ENCODE measurements at places on chromosomes 6 and 20.

DNA sequence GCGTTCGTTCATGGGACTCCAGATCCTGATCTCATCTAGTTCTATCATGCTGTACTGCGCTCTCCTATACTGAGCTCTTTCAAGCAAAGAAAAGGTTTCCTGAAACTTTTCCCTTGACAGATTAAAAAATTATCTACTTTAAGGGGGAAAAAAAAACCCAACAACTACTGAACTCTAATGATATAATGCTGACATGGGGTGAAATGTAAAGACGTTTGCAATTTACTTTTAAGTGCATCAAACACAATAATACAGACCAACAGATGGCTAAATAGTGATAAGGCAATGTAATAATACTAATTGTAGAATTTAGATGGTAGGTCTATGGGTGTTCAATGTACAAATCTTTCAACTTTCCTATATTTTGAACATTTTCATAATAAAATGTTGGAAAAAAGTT is 16.4 kb downstream of the TOMM34 start:
- DNase-seq: no peak

DNA sequence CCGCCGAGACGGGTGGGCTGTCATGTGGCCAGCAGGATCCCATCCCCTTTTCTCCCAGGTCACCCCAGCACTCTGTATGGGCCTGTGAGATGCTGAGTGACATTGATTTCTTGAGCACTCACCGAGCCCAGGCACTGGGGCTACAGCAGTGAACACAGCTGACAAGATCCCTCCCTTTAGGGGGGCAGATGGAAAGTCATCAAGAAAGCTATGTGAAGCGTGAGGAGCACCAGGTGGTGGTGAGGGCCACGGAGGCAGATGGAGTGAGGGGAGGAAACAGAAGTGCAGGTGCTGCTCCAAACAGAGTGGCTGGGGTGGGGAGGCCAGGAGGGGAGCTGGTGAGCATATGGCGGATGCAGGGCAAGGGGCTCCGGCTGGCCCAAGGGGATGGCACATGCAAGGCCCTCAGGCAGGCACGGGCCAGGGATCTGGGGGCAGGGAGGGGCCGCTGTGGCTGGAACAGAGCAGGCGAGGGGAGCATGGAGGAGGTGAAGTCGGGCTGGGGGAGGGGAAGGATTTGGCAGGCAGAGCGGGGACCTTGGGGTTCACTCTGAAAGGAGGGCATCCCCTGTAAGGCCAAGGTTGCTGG is 184.0 kb downstream of the BMP7 start:
- no peak for DNase-seq

DNA sequence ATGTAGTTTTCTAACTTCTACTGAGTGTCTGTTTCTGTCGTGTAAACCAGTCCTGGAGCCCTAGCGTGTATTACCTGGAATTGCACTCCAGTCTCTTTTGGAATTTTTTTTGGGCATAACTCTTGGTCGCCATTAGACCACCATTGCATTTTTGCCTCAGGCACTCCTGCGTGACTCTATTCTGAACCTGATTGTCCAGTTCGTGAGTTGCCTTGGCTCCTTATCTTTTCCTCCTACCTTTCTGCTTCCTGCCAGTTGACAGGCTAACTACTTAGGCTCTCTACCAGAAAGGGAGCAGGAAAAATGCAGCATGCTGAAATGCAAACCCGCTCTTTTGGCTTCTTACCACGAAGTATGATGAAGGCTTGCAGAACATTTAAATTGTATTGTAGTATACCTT is 490.9 kb upstream of the SOX4 start:
- no peak for DNase-seq

DNA sequence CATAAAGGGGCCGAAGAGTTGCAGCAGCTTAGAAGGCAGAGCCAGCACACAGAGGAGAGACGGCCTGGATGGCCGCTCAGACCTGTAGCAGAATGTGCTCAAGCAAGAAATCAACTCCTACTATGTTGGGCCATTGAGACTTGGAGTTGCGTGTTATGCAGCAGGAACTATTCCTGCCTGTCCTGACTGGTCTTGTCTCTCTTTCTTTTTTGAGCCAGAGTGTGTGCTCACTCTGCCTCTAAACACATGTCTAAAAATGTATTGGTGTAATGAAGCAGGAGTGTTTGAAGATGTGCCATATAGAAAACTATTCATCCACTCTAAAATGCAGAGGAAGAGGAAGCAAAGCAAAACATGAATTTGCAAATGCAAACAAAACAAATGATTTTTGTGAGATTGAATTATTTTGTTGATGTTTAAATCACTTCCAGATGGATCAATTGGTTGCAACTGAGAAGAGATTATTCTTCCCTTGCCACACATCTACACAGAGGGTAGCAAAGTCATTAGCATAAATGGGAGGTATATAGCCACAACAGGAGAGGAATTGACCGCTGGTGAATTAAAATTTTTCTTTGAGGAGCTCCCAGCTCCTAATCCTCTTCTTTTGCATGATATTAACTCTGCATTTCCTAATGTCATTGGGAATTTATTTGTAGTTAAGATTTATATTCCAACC is 20.4 kb upstream of the SYNJ2 start:
- DNase-seq: no peak

GRCh38 chr20:20827992-20828597 is 115.7 kb upstream of the RALGAPA2 start:
- DNase-seq: no peak

DNA sequence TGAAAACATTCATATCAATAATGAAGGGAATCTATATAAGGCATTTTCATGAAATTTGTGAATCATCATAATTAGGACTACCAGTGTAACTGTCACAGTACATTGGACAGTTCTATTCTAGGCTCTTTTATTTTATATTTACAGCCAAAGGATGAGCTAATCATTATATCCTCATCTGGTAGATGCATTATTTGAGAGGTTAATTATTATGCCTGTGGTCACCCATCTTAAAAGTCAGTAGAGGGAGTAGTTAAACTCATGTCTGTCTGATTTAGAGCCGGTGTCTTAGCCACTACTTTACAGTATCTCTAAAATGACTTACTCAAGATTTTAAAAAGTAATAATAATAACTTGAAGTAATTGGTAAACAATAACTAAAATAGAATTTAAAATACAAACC is 899.3 kb upstream of the MAP3K7 start:
- no peak for DNase-seq

DNA sequence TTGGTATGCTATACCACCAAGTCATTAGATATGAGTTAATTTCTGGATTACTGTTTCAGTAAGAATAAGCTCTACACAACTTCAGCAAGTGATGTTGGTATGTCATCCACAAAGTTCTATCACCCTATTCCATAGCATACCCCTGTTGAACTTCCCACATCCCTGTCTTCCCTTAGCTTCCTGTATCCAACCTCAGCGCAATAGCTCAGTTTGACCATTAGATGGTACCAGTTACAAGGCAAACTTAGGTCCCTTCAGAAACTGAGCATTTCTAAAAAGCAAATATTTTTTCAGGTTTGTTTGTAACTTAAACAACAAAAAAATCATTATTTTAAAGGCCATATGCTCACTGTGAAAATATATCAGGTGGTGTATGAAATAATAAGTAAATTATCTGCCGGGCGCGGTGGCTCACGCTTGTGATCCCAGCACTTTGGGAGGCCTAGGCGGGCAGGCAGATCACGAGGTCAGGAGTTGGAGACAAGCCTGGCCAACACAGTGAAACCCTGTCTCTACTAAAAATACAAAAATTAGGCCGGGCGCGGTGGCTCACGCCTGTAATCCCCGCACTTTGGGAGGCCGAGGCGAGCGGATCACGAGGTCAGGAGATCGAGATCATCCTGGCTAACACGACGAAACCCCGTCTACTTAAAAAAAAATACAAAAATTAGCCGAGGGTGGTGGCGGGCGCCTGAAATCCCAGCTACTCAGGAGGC is 8.8 kb upstream of the MOG start:
- peak; percentile 78 for DNase-seq

- no peak for DNase-seq
Measured at GRCh38 chr6:113529196-113529595, 327.9 kb upstream of the MARCKS start.

GRCh38 chr6:86502497-86502896 is 434.8 kb upstream of the HTR1E start:
- DNase-seq: no peak

DNA sequence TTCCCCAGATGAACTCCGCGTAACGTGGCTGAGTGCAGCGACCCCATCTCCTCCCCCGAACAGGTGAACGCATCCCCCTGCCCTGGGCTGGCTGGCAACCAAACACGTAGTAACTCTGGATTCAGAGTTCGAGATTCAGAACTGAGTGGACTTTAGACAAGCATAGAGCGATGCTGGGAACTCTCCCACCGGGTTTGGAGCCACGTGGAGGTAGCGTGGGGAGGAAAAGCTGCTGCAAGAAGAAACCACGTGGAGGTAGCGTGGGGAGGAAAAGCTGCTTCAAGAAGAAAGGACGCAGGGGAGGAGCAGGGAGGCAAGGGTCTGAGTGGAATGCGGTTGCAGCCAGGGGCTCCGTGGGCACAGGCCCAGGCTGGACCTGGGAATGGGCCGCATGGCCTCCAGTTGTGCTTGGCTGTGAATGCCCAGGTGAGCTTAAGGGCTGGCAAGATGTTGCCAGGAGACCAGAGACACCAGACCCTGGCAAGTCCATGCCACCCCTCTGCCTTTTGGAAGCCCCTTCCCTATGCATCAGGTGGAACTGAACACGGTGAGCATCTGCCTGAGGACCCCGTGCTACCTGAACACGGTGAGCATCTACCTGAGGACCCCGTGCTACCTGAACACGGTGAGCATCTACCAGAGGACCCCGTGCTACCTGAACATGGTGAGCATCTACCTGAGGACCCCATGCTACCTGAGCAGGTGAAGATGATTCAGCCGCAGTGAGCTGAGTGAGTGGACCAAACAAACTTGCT is 118.0 kb upstream of the FRMD1 start:
- no peak for DNase-seq

DNA sequence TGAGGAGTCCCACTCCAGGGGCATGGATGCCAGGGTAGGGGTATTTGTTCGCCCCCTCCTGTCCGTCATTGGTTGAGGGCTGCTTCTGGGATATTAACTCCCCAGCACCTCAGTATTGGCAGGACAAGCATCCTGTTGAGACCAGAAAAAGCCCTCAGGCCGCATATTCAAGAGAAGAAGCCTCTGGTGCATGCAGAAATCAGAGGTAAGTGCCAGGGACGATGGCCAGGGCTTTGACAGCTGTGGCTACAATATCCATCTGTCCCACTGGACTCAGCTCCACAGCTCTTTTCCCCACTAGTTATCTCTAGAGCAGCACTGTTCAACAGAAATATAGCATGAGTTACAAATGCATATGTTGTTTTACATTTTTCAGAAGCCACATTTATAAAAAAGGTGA is 651.3 kb downstream of the KIF16B start:
- DNase-seq: no peak

GRCh38 chr6:170440437-170440836 is 112.7 kb downstream of the PSMB1 start:
- DNase-seq: no peak
